ENCODE measurements at places on chromosomes 13 and 19.

- no peak for DNase-seq
Observed at GRCh38 chr19:17560205-17560595, 4.8 kb downstream of the COLGALT1 start.

DNA sequence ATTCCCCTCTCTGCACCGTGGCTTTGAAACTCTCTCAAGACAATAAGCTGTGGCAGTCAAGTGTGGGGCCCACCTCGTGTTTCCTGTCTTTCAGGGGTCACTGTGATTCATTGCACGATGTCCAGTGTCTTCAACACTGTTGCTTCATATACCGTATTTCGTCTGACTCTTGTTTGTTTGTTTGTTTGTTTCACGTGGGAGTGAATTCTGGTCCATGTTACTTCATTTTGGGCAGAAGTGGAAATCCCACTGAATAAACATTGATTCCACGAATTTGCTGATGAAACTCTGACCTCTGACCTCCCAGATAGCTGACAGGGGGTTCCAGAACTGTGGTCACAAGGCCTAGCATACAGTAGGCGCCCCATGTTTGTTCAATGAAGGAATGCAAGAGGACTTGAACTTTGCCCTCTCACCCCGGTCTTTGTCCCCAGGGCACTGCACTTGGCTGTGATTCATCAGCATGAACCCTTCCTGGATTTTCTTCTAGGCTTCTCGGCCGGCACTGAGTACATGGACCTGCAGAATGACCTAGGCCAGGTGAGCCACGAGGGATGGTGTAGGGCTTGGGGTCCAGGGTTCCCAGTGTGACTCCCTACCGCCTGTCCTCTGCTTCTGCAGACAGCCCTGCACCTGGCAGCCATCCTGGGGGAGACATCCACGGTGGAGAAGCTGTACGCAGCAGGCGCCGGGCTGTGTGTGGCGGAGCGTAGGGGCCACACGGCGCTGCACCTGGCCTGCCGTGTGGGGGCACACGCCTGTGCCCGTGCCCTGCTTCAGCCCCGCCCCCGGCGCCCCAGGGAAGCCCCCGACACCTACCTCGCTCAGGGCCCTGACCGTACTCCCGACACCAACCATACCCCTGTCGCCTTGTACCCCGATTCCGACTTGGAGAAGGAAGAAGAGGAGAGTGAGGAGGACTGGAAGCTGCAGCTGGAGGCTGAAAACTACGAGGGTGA, 5.1 kb downstream of the NFKBIB start:
- DNase-seq, result no peak

DNA sequence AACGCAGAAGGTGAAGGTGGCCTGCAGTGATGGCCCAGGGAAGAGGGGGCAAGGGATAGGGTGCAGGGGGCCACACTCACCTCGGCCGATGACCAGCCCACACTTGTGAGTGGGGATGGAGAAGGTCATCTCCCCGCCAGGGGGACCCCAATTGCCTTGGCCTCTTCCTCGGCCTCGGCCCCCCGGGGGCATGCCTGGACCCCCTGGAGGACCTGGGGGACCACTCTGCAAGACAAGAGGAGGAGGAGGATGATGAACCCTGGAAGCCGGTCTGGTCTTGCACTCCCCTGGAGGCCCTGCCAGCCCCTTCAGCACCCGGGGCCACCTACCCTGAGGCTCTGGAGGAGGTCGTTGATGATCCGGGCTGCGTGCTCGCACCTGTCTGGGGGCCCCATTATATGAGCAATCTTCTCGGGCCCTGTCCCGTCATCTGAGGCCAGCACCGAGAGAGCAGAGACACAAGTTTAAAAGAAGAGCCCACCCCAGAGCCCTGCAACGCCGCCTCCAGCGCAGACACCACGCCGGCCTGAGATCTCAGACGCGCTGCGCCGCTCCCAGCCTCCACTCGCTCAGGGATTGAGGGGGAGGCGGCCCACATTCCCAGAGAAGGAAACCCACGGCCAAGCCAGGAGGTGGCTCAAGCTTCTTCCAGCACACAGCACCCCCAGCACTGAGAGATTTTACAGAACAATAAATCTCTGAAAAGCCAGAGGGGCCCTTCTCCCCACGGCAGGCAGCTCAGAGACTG, 7.8 kb downstream of the KHSRP start:
- DNase-seq, result no peak

DNA sequence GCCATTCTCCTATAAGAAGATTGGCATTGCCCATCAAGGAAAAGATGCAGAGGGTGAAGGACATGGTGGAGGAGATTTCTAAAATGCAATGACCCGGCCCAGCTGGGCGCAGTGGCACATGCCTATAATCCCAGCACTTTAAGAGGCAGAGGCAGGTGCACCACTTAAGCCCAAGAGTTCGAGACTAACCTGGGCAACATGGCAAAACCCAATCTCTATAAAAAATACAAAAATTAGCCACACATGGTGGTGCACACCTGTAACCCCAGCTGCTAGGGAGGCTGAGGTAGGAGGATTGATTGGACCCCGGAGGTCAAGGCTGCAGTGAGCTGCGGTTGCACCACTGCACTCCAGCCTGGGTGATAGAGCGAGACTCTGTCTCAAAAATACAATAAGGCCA, 331.8 kb downstream of the FOXO1 start:
- DNase-seq, result no peak

DNA sequence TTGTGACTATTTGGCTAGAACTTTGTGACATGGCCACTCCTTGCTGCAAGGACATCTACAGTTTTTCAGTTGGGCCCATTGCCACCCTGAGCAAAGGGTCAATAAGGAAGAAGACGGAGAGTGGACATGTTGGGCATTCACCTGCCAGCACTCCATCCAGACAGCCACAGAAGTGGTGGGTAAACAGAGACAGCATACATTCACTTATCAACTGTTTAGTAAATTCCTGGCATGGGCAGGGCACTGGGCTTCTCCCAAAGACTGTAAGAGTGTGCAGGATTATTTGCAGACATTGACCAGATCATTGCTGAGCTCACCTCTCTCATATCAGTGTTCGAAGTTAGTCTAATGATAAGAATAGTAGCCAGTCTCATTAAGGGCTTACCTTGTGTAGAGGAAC, 29.2 kb downstream of the SIPA1L3 start:
- DNase-seq, result no peak

DNA sequence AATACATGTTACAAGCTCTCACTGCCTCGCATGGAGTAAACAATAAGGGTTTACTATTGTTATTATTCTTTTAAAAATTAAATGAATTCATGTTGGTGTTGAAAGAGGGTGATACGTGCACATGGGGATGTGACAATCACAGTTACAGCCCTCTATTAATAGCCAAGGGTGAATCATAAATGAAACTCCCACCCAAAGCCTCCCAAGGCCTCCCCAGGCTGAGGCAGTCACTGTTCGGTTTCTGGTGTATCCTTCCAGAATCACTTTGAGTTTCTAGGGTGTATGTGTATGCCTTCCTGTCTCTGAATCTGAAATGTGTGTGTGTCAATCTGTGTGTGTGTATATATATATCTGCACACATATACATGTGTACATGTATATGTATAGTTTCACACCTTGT, 73.4 kb downstream of the AKAP11 start:
- no peak for DNase-seq

DNA sequence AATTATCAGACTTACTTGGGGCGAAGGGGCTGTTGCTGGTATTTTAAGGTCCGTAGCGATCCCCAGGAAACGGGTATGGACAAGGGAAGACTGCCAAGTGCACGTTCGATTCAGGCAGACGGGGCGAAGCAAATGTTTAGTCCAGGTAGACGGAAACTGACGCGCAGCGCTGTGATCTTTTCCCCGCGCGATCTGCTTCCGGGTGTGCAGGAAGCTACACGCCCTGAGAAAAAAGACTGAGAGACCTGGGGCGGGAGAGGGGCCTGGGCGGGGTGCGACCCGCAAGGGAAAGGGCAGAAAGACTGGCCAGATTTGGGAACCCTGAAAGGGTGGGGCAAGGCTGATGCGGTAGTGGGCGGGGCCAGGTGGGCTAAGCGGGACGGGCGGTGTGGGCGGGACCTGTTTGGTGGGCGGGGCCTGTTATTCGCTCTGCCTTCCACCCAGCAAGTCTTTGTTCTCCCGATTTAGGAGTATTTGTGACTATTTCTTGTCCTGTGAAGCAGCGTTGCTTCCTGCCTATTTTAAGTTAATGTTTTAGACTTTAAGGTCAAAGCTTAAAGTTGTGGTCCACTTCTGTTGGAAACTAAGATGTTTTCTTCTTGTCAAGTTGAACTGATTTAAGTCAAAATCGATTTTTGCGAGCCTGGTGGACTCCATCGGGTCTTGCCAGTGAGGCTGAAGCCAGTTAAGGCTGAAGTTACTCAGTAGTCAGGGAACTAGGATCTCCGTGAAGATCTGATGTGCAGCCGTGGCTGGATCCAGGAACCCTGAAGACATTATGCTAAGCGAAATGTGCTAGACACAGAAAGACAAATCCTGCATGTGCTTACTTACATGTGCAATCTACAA, at the start of gene ZNF836:
Gene ZNF836, minus strand, starts transcription at position 301 of the 849 bp plus-strand sequence. CDS start 3,549 bp downstream, outside the sequence.
- DNase-seq, result peak; percentile 87

GRCh38 chr19:13506471-13506820, at the start of gene CACNA1A:
TSS of gene CACNA1A (minus strand) at chr19:13506479. CDS start at chr19:13506224, 255 bp downstream.
- DNase-seq, result no peak

- no peak for DNase-seq
Observed at GRCh38 chr13:75327135-75327510, 154.8 kb downstream of the TBC1D4 start.

DNA sequence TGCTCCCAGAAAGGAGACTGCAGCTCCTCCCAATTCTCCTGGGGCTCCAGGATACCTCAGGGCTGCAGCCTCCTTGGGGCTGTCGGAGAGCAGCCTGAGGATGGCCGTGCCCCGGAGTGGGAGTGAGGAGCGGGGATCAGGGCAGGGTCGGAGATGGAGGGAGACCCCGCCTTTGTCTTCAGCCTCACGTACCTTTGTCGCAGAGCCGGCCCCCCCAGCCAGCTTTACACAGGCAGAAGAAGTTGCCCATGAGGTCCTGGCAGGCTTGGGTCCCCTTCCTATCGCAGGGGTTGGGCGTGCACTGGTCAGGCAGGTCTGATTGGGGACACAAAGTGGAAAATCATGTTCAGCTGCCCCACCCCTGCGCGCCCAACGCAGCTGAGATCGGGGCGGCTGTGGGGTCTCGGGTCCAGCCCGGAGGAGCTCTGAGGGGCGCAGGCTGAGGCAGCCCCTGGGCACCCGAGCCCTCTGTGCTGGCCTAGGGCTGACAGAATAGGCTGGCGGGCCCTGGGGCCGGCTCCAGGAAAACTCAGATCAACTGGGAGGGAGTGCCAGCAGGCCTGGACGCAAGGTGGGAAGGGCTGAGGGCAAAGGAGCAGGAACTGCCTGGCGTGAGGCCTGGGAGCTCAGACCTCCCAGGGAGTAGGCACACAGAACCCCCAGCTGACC, 24.2 kb downstream of the GAS6 start:
- DNase-seq, result no peak

- peak; percentile 50 for DNase-seq
Observed at GRCh38 chr13:32530841-32531253, 7.7 kb downstream of the N4BP2L2 start.

- DNase-seq, result no peak
Observed at GRCh38 chr19:15254547-15254946, 22.3 kb upstream of the EPHX3 start.

GRCh38 chr13:23751195-23751594, 138.0 kb downstream of the MIPEP start:
- peak; percentile 81 for DNase-seq

DNA sequence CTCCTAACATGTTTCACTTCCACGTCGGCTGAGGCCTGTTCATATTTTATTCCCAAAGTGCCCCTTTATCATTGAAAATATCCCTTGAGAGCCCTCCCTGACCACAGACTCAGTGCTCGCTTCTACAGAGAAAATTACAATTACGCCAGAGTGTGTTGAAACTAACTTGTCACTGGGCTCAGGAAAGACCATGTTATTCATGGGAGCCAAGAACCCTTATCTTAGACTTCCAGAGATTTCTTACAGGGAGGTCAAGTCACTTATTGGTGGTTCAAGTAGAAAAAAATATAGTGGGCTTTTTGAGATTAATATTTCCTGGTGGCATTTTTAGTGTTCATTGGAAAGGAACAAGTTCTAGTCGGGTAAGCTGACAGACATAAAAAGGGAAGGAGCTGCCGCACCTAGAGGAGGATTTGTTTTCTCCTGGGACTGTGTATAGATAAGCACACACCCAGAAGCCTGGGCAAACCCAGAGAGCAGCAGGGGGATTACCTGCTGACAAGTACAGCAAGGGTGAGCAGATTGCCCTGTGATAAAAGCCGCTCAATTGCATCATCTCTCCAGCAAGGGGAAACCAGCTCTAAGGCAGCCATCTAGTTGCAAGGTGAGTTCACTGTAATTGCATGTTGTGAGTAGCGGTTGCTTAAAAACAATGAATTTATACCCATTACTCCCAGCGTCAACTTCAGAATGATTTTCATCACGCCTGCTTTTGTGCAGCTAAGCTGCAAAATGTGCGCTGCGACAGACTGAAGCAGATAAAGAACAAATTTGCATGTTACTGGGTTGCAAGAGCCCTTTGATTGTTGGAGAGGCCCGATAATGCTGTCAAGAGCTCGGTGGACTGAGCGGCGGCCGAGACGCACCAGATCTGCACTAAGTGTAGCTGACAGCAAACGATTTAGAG, 46.2 kb downstream of the DCT start:
- peak; percentile 42 for DNase-seq

DNA sequence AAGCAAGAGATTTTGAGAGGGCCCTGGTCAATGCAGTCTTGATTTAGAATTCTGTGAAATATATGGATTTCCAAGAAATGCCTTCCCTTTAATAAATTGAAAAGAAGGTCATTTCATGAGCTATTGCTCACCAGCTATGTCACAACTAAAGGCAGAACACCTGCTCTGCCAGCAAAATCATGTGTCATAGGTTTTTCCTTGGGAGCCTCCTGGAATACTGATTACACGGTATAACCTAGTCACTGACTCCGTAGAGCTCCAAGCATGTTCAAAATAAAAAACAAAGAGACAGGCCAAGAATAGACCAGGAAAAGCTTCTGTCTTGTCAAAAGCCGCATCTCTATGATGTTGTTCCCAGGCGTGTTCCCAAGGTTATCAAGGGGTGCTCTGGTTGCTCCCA, 45.5 kb downstream of the HSPH1 start:
- DNase-seq, result peak; percentile 15

GRCh38 chr19:15284896-15285295, 47.4 kb downstream of the BRD4 start:
- no peak for DNase-seq

- no peak for DNase-seq
Observed at GRCh38 chr19:2438178-2438577, 10.8 kb upstream of the TIMM13 start.

GRCh38 chr13:111492341-111492950, 172.0 kb downstream of the TEX29 start:
- DNase-seq, result no peak

DNA sequence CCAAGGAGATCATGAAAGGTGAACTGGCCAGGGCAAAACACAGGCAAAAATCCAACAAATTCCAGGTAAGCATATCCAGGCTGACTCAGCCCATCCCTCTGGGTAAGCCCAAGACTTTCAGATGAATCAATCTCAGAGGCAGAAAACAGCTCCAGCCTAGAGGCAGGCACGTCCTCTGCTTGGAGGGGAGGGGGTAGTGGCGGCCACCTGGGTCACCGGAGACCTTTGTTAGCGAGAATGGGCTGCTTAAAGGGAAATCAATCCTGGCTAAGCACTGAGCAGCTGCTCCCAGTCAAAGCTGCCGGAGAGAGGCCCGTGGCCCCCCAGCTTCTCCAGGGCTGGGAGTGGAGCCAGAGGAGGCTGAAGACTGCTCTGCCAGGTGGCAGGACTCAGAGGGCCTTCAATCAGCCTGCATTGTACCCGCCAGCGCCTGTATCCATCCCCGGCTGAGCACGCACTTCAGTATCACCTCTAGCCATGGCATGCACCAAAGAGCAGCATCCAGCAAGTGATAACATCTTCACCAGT, 48.2 kb downstream of the PIN1 start:
- no peak for DNase-seq

Data from activated CD4-positive, alpha-beta T cell treated with anti-CD3 and anti-CD28 coated beads, Interleukin-10, Interleukin-2, amounts not matched to agents 100 ng/mL and 50 ng/mL, durations not matched to agents 16 hours and 8 hours (primary cell).